ENCODE measurements at places on chromosomes 3 and 15. TPM values are rescaled to one million over a fixed set of nuclear protein-coding genes. Genes with fewer than 3 reads are reported as not detected.

The RBMS3 gene
- 0.34 TPM for polyA plus RNA-seq

The LYZL4 gene
- not detected for polyA plus RNA-seq

The UACA gene
- 0.10 TPM for polyA plus RNA-seq

The KIF9 gene
- polyA plus RNA-seq, result 15.9 TPM

The IQCB1 gene
- polyA plus RNA-seq, result 51.8 TPM

Measured in neural cell (in vitro differentiated cells).